ENCODE measurements at places on chromosomes 5 and 9.

DNA sequence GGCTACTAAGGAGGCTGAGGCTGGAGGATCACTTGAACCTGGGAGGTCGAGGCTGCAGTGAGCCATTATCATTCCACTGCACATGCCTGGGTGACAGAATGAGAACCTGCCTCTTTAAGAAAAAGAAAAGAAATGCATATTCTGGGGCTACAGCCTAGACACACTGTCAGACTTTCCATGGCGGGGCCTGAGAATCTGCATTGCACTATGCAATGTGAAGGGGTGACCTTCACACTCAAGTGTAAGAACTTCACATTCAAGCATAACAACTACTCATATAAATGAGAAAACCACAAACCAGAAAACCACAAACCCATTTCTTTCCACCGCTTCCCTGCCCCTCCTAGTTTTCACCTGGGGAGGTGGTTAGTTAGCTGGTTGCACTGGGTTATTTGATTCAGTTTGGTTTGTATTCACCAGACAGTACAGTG, 18.0 kb upstream of the FBP2 start:
- DNase-seq, result no peak

- DNase-seq, result no peak
These were observed 31.0 kb upstream of the NFIB start for GRCh38 chr9:14344941-14345353.

- DNase-seq, result peak; percentile 47
These were observed 393.7 kb upstream of the PDE4D start for GRCh38 chr5:60287174-60287771.

DNA sequence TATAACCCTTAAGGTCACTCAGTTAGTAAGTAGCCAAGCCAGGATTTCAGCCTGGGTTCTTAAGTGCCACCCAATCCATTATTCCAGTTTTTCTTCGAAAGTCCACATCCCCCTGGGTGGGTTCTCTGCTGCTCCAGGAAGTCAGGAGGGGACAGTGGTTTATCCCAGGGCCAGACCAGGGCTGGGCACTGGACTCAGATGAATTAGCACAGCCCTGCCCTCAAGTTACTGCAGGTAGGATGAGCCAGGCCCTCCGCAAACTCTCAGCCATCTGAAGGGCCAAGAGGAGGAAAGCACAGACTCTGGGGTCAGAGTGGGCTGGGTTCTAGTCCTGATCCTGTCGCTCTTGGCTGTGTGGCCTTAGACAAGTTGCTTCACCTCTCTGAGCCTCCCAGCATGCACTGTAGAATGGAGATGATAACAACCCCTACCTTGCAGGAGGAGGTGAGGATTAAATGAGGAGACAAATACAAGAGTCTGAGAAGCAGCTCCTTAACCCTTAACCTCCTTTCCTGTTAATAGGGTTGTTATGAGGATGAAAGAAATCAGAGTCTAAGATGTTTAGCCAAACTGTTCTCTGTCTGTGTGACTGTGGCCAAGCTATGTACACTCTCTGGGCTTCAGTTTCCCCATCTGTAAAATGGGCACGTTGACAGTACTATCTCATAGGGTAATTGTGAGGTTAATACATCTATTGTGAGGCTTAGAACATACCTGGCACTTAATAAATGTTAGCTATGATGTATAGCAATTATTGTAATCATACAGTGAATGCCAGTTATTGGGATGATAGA, 6.8 kb upstream of the NEURL1B start:
- no peak for DNase-seq

GRCh38 chr5:40628407-40628806, 51.3 kb upstream of the PTGER4 start:
- no peak for DNase-seq

DNA sequence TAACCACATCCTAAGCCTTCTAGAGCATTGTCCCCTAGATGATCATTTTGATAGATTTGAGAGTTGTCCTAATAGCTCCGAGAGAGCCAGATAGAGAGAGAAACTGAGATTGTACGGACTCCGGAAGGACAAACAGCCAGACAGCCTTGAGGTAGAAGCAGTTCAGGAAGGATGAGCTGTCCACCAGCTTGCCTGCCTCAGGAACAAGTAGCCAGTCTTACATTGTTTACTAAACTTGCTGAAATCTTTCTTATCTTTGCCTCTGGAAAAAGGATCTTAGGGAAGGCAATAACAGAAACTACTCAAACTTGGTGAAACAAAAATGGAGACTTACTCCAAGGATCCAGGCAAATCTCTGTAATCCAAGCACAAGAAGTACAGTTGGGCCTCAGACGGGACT, 39.0 kb upstream of the SAP30L start:
- no peak for DNase-seq

- DNase-seq, result no peak
These were observed 1.2 kb upstream of the NSD1 start for GRCh38 chr5:177132136-177133095.

DNA sequence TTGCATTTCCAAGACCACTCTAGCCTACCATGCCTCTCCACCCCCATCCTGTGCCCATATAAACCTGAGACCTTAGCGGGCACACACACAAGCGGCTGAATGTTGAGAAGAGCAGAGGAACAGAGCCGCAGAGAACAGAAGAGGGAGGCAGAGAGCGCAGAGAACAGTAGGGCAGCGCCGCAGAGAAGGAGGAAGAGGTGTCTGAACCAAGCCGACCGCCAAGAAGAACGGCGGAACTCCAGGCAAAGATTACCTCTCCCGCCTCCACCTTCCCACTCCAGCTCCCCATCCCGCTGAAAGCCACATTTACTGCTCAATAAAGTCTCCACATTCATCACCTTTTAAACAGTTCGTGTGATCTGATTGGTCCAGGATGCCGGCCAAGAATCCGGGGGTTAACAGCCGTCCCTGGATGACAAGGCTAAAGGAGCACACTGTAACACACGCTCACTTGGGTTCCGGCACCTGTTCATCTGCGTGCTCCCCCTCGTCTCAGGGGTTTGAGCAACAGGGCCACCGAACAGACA, 33.2 kb downstream of the GRIN3A start:
- DNase-seq, result peak; percentile 75

DNA sequence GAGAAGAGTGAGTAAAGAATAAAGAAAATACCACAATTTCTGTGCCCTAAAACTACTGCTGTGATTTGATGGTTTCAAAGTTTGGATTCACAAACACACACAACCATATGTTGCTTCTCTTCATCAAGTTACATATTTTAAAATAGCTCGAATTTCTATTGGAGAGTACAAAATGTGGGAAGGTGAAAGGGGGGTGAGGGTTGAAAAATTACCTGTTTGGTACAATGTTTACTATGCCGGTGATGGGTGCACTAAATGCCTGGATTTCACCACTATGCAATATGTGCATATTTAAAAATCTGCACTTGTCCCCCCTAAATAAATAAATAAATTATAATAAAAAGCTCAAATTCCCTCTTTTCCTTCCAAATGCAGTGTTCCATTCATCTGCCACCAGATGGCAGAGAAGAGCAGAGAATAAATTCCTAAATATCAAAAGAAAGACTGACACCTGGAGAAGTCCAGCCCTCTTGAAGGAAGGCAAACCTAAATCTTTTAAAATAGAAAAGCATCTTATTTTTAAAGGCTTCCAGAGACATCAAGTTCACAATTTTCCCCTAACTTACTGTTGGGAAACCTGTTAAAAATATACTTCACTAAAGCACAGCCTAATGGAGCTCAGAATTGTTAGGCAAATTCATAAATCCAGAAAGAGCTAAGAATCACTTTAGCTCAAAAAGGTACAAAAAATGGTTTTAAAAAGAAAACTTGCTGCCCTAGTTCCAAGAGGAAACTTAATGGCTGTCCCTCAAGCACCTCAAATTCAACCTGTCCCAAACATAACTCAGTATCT, 24.8 kb upstream of the HNRNPA0 start:
- DNase-seq, result peak; percentile 13

GRCh38 chr5:163695830-163696578, 190.6 kb downstream of the MAT2B start:
- peak; percentile 76 for DNase-seq

DNA sequence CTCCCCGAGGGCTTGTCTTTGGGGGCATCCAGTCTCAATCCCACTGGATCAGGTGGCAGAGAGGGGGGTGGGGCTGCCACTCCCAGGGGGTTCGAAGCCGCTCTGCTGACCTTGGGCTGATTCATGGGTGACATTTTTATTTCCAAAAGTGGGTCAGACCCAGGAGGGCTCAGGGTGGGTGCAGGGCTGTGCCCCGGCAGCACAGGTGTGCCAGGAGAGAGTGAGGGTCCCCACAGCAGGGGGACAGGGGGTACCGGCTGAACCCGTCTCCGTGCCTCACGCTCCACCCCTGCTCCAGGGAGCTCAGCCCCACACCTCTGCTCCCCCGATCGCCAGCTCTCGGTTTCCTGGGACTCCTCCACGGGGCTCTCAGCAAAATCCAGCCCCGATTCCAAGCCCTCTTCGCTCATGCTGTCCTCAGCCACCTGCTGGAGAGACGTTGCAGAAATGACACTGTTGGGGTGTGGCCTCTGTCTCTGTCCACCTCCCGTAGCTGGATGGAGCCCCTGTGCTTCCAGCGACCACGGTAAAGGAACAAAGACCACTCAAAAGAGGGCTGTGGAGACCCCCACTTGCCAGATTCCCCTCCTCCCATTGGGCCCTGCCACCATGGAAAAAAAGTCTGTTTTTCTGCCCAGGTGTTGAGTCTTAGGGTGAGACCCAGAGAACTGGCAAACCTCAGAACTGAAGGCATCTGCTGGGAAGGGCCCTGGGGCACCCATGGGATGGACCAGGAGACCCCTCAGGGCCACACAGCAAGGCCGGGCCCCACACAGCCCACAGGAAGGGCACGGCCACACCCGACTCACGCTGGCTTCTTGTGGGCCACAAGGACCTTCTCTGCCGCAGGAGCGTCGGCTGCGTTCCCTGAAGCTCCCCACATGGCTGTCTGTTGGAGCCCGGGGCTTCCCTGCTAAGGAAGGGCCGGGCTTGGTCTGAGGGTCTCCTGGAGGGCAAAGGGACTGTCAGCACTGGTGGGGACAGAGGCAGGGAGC, 10.6 kb upstream of the QSOX2 start:
- peak; percentile 32 for DNase-seq
